ENCODE measurements at places on chromosomes 7 and 10.

DNA sequence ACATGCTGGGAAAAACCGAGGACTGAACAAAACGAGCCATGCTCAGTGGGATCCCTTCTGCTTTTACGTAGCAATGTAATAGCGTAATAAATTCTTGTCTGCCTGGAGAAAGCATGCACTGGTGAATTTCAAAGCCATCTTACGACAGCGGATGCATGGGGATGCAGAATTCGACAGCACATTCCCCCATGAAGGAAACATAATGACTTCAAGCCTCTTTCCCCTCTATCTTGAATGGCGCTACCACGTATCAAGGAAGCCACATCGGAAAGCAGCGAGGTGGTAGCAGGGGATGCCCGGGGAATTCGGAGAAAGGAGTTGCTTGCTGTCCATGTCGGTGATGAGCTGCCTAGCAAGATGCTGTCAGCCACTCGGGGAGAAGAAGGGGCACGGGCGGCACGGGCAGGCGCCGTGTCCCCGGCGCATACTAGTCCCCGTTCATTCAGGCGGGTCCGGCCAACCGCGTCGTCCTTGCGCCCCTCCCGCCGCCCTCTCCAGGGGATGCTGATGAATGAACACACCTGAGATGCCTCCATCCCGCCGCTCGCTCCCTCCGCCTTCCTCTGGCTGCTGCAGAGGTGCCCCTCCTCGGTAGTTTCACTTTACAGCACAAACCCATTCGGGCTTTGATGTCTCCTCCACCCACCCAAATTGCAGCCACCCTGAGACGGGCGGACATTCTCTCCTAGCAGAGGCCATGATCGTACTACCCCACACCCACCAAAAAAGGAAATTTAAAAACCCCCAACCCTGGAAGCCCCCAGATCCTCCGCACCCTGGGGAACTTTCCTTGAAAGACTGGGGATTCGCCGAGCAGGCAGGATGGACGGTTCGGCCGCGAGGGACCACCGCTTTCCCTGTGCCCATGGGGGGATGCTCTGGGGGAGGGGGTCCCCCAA, 644 bp downstream of the SORBS1 start:
- DNase-seq = no peak

- DNase-seq = no peak
These were observed 8.0 kb downstream of the GPR15LG start for GRCh38 chr10:84181631-84182030.

DNA sequence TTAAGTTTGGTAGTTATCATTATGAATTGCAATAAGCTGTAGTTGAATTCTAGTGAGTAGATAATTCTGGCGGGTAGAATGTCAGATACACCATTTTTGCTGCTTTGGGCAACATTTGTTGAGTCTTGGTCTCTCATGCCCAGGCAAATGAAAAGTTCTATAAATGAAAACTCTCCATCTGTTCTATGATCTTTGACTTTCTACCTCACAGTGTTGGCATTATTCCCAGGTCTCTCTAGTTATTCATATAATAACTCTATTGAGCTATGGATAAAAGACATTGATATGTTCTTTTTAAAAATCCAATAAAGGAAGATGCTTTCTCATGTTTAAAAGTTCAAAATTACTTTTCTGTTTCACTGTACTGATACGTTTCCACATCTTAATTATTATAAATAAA, 415.3 kb upstream of the SEMA3D start:
- no peak for DNase-seq

DNA sequence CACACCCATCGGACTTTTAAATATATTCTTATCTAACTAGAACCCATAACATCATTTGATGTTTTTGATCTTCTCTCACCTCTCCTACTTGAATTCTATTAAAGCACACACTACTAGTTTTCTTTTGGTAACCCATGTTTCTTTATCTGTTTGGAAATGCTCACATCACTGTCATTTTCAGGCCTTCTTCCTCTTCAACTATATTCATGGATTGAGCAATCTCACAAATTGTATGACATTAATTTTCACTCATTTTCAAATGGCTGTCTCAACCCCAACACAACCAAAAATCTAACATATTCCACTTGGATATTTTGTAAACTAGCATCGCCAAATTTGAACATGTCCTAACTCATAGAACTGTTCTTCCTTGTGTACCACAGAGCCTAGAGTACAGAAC, 488.0 kb upstream of the SEMA3A start:
- DNase-seq = no peak

DNA sequence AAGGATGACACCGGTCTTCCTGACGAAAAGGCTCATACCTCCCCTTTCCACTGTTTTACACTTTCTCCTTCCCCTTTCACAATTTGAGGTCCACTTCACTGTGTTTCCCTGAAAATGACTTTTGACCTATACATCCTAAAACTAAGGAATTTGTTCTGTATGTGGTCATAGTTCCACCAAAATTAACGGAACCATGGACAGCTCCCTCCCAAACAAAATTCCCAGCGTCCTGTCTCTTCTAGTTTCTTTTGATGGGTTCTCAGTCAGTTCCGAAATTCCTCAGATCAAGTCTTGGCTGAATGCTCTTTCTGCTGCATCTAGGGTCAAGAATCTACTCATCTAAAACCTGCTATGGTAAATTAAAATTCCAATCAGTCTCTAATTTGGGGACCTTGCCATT, 1191.9 kb downstream of the CNTNAP2 start:
- DNase-seq = no peak

GRCh38 chr10:110144507-110144906, 62.9 kb upstream of the MXI1 start:
- DNase-seq = no peak

DNA sequence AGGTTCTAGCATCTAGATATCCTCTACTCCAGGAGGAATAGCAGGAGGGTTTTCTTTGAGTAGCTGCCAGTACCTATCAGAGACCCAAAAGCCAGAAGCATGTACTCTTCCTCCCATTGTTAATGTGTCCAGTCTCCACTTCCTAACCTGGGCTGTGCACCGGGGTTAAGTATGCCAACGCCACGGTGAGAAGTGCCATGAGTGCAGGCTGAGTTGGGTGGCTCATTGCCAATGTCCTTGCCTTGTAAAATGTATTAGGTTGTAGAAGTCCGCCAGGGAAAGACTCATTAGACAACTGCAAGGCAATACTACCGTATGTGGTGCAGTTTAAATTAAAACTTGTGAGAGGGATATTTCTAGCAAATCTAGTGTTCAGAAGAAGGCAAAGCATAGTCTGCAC, 55.0 kb upstream of the PRR15 start:
- DNase-seq = no peak
